ENCODE measurements at places on chromosomes 11 and 22.

- no peak for DNase-seq
Observed at GRCh38 chr22:24485608-24486007, 9.5 kb upstream of the UPB1 start.

- DNase-seq, result no peak
Observed at GRCh38 chr22:47121791-47122190, 359.3 kb downstream of the TBC1D22A start.

- no peak for DNase-seq
Observed at GRCh38 chr11:110207123-110207522, 89.3 kb downstream of the RDX start.

- DNase-seq, result no peak
Observed at GRCh38 chr11:28632338-28632737, 524.1 kb downstream of the METTL15 start.

- DNase-seq, result no peak
Observed at GRCh38 chr11:87634331-87634730, 540.9 kb downstream of the RAB38 start.
